ENCODE measurements at places on chromosomes 2 and 18. TPM values are rescaled to one million over a fixed set of nuclear protein-coding genes. Genes with fewer than 3 reads are reported as not detected.

Gene SKA1
- total RNA-seq: 29.2 TPM

Gene SKOR2
- 0.15 TPM for total RNA-seq

Gene CPLX4
- total RNA-seq: not detected

Gene KCNG2
- 0.14 TPM for total RNA-seq

Gene HSPE1
- total RNA-seq: 208 TPM

Gene C2orf92
- total RNA-seq: 4.2 TPM

Gene BAZ2B
- total RNA-seq: 16.3 TPM

Gene ZNF396
- 1.4 TPM for total RNA-seq

Gene ASB18
- total RNA-seq: not detected

GRCh38 chr2:30915486-30915885 lies 108.2 kb upstream of the CAPN13 start:
- DNase-seq: peak; percentile 74

- peak; percentile 84 for DNase-seq
These were observed 168.2 kb downstream of the FAM210A start for GRCh38 chr18:13558124-13558523.

GRCh38 chr2:118021356-118021755 lies 7.5 kb upstream of the CCDC93 start:
- DNase-seq: no peak

DNA sequence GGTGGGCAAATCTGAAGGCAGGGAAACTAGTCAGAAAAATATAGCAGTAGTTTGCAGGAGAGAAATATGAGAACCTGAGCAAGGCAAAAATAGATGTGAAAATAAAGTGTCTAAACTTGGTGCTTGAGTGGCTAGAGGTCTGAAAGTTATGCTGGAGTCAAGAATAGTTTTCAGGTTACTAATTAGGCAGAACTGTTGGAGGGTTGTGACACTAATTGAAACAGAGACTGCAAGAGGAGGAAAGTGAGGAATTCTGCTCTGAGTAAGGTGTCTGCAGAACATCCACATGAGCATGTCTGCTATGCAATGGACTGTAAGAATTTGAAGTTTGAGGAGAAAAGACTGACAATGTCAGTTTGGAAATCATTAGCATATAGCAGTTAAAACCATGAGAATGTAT lies 444.0 kb upstream of the LRRTM1 start:
- DNase-seq: no peak

- DNase-seq: peak; percentile 51
These were observed 135.0 kb downstream of the TGIF1 start for GRCh38 chr18:3584897-3585460.

DNA sequence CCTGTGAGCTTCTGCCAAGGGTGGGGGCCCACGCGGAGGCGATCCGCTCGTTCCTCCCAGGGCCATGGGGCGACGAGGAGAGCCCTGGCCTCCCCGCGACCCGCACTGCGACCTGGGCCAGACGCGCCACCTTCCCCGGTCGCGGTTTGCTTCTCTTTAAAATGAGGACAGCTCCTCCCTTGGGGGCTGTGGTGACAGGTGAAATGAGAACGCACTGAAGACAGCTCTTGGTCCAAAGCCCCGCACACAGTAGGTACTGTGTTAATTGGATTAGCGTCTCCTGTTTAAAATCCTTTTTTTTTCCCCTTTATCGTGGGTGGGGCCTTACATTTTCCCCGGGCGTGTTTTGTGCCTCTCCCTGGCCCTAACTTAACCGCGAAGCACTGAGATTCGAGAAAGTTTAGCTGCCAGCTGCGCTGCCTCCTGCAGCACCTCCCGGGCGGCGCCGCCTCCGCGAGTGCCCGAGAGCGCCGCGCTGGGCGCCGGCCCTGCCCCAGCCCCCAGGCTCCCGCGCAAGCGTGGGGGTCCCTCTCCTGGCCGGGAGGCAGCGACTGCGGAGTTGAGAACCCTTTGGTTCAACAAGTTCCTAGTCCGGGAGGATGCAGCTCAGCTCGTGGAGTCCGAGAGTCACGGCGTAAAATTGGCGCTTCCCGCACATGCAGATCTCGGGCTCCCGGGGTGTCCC lies 1.1 kb downstream of the HPCAL1 start:
- peak; percentile 80 for DNase-seq

- DNase-seq: no peak
These were observed 281.4 kb upstream of the MEX3C start for GRCh38 chr18:51478908-51479307.

GRCh38 chr2:36450466-36451196 lies 95.1 kb downstream of the CRIM1 start:
- no peak for DNase-seq

DNA sequence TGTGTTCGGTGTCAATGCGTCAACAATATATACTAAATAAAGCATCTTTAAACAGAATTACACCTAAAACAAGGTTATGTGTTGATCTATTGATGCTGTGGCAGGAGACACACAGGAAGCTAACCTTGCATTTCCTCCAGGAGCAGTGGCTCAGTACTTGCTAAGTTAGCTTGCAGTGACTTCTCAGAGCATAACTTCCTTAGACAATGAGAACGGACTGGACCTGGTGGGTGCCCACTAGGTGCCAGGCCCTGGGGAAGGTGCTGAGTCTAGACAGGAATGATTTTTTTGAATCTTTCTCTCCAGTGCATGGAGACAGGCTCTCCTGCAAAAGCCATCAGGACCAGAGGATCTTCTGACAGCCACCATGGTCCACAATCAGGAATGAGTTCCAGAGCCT lies 73.8 kb upstream of the MGAT4A start:
- DNase-seq: no peak

DNA sequence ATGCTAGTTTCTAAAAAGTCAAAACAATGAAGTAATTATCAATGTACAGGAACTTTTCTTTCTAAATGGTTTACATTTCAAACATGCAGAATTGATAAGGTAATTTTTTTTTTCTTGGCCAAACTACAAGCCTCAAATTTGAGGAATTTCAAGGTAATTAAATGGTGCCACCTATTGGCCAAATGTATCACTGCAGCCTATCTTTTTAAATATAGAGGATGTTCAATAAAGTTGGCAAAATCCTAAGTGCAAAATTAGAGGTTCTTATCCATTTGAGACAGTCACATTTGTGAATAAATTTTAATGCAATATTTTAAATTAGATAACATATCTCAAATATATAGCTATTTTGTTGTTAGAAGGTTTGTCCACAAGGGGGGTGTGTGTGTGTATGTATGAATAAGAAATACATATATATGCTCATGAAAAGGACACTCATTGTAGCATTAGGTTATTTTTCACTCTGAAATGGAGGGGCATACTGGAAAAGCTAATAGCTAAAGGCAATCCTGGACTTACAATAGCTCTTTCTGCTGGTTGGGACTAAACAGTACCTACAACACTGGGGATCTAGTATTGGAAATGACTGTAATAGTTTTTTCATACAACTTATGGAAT lies 26.2 kb downstream of the MMADHC start:
- DNase-seq: peak; percentile 32

- DNase-seq: no peak
These were observed 101.2 kb downstream of the GALNT14 start for GRCh38 chr2:31037058-31037457.
